Motor neuron (in vitro differentiated cells): ENCODE measurements at places on chromosomes 6 and 20. TPM values are rescaled to one million over a fixed set of nuclear protein-coding genes. Genes with fewer than 3 reads are reported as not detected.

CTNNBL1 gene
- total RNA-seq: 33.2 and 39.9 TPM in 2 replicates

LY6G5C gene
- total RNA-seq: 6.8 and 7.1 TPM in 2 replicates

CSE1L gene
- total RNA-seq: 59.5 and 66.8 TPM in 2 replicates

NOTCH4 gene
- total RNA-seq: 5.1 and 6.4 TPM in 2 replicates

MYT1 gene
- 4.8 and 5.9 TPM in 2 replicates for total RNA-seq

EPB41L1 gene
- total RNA-seq: 15.4 and 18.1 TPM in 2 replicates

PHIP gene
- total RNA-seq: 44.4 and 46.1 TPM in 2 replicates

SAMHD1 gene
- 21.1 and 24.7 TPM in 2 replicates for total RNA-seq

POU5F1 gene
- total RNA-seq: 342 and 374 TPM in 2 replicates

CPNE5 gene
- total RNA-seq: 0.61 and 0.92 TPM in 2 replicates
